ENCODE measurements at places on chromosomes 11 and 22.
A peak's percentile ranks its signal among the peaks of the same experiment; 100 is the strongest.

DNA sequence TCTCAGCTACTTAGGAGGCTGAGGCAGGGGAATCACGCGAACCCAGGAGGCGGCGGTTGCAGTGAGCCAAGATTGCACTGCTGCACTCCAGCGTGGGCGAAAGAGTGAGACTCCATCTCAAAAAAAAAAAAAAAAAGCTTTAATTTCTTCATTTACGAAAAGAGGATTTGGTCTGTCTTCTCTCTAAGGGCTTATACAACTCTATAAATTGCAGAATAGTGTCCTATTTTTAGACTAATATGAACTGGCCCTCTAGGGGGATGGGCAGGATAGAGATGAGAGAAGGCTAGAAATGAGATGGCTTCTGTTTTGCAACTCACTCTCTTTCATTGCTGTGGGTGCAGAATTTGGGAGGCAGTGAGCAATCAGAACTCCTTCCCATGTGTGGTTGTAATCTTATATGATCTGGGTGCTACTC is 11.3 kb downstream of the MAML2 start:
- DNase-seq = no peak

- DNase-seq = no peak
These were observed 15.2 kb upstream of the FCHSD2 start for GRCh38 chr11:73157101-73158010.

GRCh38 chr22:22684580-22685561 is 40.5 kb downstream of the GGTLC2 start:
- no peak for DNase-seq

DNA sequence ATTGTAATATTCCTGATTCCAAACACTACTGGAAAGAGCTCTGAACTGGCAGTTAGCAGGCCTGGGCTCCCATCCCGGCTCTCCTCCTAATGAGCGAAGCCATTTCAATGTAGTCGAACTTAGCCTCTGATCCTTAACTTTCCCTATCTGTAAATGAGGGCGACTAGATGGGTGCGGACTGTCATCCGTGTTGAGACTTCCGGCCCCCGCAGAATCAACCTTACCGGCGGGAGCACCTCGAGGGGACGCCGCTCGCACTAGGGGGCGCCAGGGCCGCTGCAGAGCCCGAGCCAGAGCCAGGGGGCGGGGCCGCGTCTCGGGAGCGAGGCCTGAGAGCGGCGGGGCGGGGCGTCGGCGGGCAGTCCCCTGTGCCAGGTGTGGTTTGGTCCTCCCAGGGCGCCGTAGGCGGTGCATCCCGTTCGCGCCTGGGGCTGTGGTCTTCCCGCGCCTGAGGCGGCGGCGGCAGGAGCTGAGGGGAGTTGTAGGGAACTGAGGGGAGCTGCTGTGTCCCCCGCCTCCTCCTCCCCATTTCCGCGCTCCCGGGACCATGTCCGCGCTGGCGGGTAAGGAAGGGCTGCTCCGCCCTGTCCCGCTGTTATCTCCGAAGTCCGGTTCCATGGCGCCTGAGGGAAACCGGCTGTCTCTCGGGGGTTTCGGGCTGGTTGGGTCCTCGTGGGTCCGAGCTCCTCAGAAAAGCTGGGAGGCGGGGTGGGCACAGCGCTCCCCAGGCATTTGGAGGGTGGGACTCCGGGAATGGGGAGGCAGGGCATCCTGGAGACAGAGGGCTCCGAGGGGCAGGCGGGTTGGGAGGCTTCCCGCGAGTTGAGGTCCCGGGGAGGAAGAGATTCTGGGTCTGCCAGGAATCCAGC is at the start of gene LIMK2:
TSS of gene LIMK2 (plus strand) at position 437 of the 869 bp plus-strand sequence. CDS start at position 548, 111 bp downstream.
- DNase-seq = peak; percentile 75

- DNase-seq = no peak
These were observed 4.3 kb upstream of the SBF2 start for GRCh38 chr11:10298342-10298741.

GRCh38 chr11:17876827-17877226 is 136.0 kb downstream of the SERGEF start:
- no peak for DNase-seq

DNA sequence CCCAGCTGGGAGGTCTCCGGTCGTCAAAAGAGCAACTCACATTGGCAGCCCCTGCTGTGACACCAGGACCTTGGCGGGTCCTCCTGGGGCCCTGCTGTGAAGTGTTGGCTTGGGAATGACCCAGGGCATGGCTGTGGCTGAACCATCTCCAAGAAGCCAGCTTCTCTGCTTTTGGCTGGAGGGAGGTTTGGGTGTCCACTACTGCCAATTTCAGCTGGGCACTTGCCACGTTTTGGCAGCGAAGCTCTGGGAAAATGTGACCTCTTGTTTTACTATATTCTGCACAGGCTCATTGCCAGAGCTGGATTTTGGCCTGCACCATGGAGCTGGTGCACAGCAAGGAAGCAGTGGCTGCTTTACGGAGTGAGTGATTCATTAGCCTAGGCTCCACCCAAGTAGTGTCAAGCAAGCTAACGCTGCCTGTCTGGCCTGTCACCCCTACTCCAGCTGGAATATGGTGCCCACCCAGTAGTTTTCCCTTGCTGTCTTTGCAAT is 24.3 kb upstream of the SMCO4 start:
- DNase-seq = no peak

GRCh38 chr11:13291800-13292199 is 14.2 kb downstream of the BMAL1 start:
- no peak for DNase-seq

DNA sequence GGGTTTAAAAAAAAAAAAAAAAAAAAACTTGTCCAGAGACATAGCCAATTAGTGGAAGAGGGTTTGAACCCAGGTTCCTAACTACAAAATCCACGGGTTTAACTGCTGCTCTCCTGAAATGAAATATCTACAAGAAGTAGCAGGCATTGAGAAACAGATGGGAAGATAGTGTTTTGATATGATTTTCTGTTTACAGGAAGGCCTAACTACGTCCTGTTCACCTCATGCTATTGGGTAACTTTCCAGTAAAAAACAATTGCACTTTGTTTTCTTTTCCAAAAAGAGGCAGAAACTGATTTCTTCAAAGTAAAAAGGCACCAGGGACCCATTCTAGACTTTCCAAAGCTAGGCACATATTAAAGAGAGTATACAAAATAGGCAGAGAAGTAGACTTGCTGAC is 5.9 kb upstream of the C11orf91 start:
- no peak for DNase-seq

- no peak for DNase-seq
These were observed 36.7 kb downstream of the SPATA19 start for GRCh38 chr11:133808393-133809140.

- DNase-seq = no peak
These were observed 12.3 kb upstream of the P2RY2 start for GRCh38 chr11:73205661-73206343.

- DNase-seq = no peak
These were observed 7.6 kb upstream of the CDC42EP1 start for GRCh38 chr22:37552524-37553163.

GRCh38 chr22:46634011-46634699 is 14.0 kb downstream of the GRAMD4 start:
- DNase-seq = no peak

- peak; percentile 2 for DNase-seq
These were observed 40.9 kb upstream of the BLID start for GRCh38 chr11:122156940-122157382.

- DNase-seq = no peak
These were observed 16.9 kb downstream of the ADORA2A start for GRCh38 chr22:24444251-24444650.

GRCh38 chr11:12629601-12630313 is 44.5 kb upstream of the TEAD1 start:
- DNase-seq = no peak

- no peak for DNase-seq
These were observed 1079.7 kb downstream of the TBC1D22A start for GRCh38 chr22:47842119-47842518.

GRCh38 chr11:61776561-61777075 is 15.8 kb downstream of the TMEM258 start:
- no peak for DNase-seq

GRCh38 chr11:475941-476340 is 25.9 kb downstream of the PTDSS2 start:
- DNase-seq = no peak

- no peak for DNase-seq
These were observed 49.2 kb upstream of the CCDC34 start for GRCh38 chr11:27412192-27412691.

- DNase-seq = no peak
These were observed 8.3 kb downstream of the ANKK1 start for GRCh38 chr11:113395782-113396336.

DNA sequence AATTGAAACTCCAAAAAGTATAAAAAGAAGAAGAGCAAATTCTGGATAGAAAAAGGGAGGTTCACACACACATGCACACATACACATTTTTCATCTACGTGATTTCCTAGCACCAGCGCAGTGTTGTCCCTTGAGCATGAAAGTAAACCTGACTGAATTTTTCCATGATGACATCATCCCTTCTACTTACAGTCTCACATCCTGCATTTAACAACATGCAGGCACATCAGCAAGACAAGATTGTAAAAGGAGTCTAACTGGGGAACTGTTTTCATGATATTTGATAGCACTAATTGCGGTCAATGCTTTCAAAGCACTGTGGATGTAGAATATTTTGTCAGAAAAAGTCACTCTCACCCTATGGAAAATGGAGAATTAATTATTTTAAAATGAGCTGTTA is 36.6 kb downstream of the GAS2 start:
- peak; percentile 63 for DNase-seq

DNA sequence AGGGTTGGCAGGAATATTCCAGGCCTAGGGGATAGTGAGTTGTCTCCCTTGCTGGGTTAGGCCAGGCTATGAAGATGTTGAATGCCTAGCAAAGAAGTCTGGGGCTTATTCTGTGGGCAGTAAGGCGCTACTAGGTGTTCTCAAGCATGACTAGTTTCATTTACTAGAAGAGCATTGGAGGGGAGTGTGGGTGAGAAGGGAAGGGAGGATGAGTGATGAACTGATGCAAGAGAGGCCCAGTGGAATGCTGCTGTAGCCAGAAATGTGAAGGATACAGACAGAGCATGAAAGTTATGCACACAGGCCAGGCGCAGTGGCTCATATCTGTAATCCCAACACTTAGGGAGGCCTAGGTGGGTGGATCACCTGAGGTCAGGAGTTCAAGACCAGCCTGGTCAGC is 33.5 kb downstream of the POU2F3 start:
- no peak for DNase-seq

DNA sequence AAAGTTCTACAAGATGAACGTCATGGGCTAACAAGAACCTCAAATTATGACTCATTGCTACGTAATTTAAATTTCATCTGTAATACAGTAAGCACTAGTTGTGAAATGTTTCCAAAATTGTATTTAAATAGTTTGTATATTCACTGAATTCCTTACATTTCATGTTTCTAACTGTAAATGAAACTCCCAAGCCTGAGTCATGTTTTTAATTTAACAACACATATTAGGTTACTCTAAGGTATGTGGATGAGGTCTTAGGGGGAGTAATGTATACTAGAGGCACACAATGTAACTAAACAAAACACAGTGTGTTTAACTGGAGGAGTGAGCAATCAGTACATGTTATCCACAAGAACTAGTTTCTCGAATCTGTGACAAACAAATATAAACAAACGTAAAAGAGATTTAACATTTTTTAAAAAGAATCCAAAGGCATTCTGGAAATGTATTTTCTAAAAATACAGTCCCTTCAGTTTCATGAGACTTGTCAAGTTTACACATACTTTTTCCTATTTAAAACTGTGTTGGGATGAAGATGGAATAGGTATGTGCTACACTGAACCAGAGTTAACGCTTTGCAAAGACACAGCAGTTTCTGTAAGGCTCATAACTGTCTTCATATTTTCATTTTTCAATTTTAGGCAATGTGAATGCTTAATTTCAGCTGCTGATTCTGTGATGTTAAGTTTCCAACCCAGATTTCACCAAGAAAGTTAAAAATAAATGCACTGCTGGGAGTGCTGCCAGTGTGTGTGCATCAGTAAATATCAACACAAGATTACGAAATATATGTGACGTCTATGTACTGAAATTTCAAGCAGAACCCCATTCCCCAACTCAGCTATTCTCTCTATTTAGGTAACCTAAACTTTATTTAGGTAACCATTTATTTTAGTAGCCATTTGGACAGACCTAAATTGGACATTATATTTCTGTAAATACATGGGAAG is 52.6 kb downstream of the PITPNB start:
- DNase-seq = no peak

- DNase-seq = no peak
These were observed 1054.0 kb downstream of the NTM start for GRCh38 chr11:132424433-132424832.

GRCh38 chr11:86396396-86396795 is 21.7 kb downstream of the CCDC81 start:
- no peak for DNase-seq

- DNase-seq = no peak
These were observed 59.6 kb downstream of the MTNR1B start for GRCh38 chr11:93028960-93029522.

DNA sequence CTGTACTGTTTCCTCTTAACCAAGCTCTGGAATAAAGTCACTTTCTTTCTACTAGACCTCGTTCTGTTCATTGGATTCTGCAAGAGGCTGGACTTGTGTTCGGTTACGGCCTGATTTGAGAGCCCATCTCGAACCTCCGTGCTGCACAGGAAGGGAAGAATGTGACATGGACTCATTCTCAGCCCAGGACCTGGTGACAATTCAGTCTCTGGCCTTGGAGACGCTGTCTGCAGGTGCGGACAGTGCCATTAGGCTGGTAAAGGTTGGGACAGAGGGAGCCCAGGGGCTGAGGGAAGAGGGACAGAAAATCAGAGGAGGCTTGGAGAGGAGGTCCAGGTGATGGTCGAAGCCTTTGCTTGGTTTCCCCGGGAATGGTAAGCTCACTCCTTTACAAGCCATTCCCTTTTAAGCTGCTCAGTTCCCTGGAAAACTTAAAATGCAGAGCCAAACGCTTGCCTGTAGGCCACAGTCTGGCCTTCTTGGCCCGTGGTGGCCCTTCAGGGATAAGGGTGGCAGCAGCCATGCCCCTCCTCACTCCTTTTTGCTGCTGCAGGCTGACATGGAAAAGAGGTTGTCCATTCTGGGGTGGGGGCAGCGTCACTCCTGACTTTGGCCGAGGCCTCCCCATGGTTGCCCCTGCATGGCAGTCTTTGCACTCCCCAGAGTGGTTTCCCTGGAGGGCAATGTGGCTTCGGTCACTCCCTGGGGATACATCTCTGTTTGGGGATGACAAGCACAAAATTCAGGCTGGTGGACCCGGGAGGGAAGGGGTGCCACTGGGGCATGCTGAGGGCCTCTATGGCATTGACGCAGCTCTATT is 52.3 kb downstream of the SHISAL1 start:
- no peak for DNase-seq

GRCh38 chr11:47944632-47945031 is 35.7 kb upstream of the PTPRJ start:
- no peak for DNase-seq

- no peak for DNase-seq
These were observed 198.5 kb upstream of the CTSC start for GRCh38 chr11:88535916-88536547.

- no peak for DNase-seq
These were observed 27.7 kb downstream of the CACNA1I start for GRCh38 chr22:39598017-39598965.

GRCh38 chr22:29872144-29872893 is 10.7 kb upstream of the MTMR3 start:
- no peak for DNase-seq

DNA sequence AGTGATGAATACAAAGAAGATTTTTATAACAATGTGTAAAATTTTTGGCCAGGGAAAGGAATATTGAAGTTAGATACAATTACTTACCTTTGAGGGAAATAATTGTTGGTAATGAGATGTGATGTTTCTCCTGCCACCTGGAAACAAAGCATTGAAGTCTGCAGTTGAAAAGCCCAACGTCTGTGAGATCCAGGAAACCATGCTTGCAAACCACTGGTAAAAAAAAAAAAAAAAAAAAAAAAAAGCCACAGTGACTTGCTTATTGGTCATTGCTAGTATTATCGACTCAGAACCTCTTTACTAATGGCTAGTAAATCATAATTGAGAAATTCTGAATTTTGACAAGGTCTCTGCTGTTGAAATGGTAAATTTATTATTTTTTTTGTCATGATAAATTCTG is 5.3 kb downstream of the BIRC3 start:
- DNase-seq = no peak

Data from NCI-H2107 (cell line).